Panc1 (cell line): ENCODE measurements at places on chromosomes 4 and X. TPM values are rescaled to one million over a fixed set of nuclear protein-coding genes. Genes with fewer than 3 reads are reported as not detected.

Gene MAGED2
- total RNA-seq, result 69.5 TPM

Gene C4orf51
- not detected for total RNA-seq

Gene NPY1R
- not detected for total RNA-seq

Gene DDIT4L
- not detected for total RNA-seq

DNA sequence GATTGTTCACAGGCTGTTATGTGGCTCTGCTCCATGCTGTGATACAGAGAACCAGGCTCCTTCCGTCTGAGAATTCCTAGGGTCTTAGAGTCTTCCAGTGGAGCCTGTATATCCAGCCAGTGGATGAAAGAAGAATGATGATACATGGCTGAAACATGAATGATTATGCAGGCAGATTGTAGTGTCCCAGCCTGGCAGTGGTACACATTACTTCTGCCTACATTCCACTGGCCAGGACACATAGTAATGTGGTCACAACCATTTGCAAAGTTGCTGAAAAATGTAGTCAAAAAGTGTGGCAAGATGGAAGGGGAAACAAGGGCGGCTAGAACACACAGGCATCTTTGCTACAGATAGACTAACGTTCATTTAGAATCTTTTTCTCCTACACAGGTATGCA lies 4.5 kb upstream of the GBA3 start:
- no peak for DNase-seq

DNA sequence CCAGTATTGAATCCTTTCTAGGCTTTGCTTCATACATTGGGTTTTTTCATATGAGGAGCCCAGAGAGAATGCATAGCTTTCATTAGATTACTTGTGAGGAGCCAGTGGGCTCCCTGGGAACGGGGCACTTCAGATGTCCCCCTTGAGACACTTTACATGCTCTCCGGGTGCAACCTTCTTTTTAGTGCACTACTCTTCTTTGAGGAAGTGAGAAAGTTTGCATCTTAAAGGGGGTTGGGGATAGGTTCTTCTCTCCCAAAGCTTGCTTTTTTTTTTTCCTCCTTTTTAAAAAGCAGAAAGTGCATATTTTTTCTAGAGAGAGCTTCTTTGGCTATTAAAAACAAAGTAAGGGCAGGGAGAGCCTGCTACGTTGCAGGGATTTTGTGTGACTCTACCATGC lies 4.3 kb downstream of the HADH start:
- no peak for DNase-seq

- peak; percentile 1 for DNase-seq
Measured at GRCh38 chrX:3962511-3963311, 249.3 kb upstream of the PRKX start.

GRCh38 chrX:51824061-51824460 lies 69.4 kb upstream of the MAGED1 start:
- no peak for DNase-seq

DNA sequence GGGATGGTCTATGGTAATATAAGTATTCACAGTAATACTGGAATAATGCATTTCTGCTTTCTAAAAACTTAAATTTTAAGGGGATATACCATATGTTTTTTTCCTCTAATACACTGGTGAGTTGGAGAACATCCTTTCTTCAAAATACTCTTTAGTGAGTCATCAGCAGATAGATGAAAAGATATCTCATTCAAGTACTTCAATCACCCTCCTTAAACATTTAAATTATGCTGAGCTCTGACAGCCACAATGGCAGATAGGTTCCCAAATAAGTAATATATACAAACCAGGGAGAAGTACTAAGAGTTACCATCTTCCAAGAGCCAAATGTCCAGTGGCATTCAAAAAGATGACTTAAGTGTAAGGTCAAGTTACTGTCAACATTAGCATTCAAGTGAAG lies 52.2 kb downstream of the AMMECR1 start:
- DNase-seq, result no peak
